Stimulated activated CD8-positive, alpha-beta memory T cell treated with anti-CD3 and anti-CD28 coated beads, Interleukin-4, amount 100 ng/mL, for 4 hours (primary cell): ENCODE measurements at places on chromosomes 2 and 18.
A peak's percentile ranks its signal among the peaks of the same experiment; 100 is the strongest.

DNA sequence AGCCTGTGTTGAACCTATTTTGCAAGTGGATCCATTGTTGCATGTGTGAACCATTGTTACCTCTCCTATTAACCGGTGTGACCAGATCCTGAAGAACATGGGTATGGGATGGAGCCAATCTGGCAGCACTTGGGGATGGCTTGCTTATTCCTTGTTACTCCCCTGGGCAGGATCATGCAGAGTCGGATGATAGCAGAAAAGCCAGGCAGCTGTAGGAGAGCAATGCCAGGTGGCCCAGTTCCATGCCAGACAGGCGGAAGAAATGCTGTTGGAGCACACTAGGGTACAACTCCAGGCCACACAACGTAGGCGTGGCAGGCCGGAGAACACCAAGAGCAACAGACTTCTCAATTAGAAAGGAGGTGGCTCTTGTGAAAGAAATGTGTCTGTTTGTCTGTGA lies 16.3 kb upstream of the MYO1B start:
- DNase-seq = no peak

GRCh38 chr2:169479257-169480078 lies at the start of gene BBS5:
Gene BBS5 (plus strand): TSS chr2:169479494. CDS start chr2:169479554, 60 bp downstream.
- peak; percentile 21 for DNase-seq

GRCh38 chr2:114661971-114662939 lies 219.8 kb downstream of the DPP10 start:
- no peak for DNase-seq

- DNase-seq = no peak
Observed at GRCh38 chr2:172106108-172106961, 3.6 kb upstream of the DLX2 start.

GRCh38 chr2:188319838-188320237 lies 28.2 kb downstream of the GULP1 start:
- DNase-seq = no peak

GRCh38 chr2:113092864-113093612 lies 25.3 kb downstream of the IL1F10 start:
- no peak for DNase-seq

DNA sequence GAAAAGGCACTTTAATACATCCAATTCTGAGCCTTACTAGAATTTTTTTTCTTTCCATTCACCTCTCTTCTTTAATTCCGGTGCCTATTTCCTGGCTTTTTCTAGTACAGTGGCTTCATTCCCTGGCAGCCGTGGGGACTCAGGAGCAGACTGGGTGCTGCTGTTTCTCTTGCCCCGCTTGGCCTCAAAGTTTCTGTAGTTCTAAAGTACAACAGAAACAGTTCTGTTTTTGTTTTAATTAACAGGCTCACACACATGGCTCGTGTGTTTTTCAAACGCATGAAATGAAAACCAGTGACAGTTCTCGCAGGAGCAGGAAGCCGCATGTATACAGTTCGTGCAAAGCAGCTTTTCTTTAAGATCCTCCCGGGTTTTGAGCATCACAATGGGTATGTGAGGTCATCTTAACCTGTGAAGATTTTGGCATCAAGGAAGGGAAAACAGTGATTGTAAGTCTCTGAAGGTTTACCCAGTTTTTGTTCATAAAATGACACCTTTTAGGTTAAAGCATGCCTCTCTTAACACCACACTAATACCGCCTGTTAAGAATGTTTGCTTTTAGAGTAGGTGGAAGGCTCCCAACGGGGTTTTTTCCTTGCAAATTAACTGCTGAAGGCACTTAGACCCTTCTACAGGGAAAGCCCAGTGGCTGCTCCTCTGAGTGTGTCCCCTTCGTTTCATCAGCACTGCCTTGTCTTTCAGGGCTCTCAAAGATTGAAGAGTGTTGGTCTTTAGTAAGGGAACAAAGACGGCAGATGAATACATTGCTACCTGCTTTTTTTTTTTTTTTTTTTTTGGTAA lies 5.8 kb downstream of the FZD7 start:
- DNase-seq = no peak

GRCh38 chr18:20971886-20972267 lies 139.7 kb downstream of the ROCK1 start:
- no peak for DNase-seq

DNA sequence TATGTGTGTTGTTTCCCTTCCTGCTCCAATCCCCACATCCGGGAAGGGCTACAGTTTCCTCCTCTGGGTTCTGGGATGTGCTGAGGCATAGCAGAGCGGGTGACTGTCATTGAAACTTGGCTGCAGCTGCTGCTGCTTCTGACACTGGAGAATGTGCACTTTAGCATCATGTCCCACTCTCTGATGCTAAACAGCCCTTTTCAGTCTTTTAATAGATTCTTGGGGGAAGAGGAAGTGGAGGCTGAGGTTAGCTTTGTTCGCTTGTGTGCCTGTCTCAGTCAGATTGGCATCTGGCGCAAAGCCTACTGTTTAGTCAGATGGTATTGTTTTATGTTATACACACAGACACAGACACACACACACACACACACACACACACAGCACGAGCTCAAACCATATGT lies 136.5 kb upstream of the RND3 start:
- DNase-seq = no peak

DNA sequence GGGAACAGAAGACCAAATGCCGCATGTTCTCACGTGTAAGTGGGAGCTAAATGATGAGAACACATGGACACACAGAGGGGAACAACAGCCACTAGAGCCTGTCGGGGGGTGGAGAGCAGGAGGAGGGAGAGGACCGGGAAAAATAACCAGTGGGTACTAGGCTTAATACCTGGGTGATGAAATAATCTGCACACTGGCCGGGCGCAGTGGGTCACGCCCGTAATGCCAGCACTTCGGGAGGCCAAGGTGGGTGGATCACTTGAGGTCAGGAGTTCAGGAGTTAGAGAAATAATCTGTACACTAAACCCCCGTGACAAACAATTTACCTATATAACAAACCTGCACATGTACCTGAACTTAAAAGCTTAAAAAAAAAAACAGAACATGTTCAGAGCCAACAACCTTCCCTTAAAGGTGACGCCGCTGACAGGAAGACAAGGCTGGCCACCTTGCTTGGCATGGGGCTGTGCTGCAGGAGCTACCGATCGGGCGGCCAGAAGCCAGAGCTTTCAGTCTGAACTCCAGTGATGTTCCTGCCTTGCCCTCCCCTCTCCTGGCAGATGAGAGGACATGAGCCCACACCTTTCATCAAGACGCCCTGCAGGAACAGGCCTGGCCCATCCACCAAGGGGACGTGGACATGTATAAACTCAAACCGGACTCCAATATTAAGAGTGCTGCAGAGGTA lies 11.2 kb downstream of the SLC66A2 start:
- DNase-seq = no peak

DNA sequence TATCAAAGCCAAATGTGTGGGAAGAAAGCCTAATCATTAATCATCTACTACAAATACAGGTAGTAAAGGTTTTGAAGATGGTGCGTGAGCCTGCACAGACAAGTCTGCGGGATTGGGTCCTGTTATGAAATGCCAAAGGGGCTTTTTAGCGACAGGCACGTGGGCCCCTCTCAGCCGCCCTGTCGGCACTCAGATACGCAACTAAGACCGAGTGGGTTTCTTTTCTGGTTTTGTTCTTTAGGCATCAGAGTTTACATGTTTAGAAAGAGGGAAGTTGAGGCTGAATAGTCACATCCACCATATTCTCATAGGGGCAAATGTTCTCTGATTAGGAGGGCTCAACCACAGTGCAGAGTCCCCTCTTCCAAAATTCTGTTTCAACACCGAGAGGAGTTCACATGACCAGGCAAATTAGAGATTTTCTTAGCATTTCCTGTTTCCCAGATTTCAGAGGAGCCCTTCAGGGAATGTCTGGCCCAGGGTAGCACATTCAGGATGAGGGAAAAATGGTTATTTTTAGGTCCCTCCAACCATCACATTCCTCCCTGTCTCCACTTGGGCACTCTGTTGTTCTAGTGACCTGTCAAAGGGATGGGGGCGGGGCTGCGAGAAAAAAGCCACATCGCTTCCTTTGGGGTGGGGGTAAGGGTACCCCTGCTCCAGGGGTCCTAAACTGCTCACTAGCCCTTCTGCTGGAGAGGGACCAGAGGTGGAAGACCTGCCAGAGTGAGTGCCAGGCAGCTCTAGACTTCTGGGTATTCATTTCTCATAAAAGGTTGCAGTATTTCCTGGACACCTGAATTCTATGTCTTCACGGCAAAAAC lies 159.2 kb downstream of the BCL2 start:
- no peak for DNase-seq

GRCh38 chr18:7329016-7329415 lies 98.1 kb downstream of the LRRC30 start:
- no peak for DNase-seq

- no peak for DNase-seq
Observed at GRCh38 chr2:181198183-181198864, 217.9 kb downstream of the UBE2E3 start.

DNA sequence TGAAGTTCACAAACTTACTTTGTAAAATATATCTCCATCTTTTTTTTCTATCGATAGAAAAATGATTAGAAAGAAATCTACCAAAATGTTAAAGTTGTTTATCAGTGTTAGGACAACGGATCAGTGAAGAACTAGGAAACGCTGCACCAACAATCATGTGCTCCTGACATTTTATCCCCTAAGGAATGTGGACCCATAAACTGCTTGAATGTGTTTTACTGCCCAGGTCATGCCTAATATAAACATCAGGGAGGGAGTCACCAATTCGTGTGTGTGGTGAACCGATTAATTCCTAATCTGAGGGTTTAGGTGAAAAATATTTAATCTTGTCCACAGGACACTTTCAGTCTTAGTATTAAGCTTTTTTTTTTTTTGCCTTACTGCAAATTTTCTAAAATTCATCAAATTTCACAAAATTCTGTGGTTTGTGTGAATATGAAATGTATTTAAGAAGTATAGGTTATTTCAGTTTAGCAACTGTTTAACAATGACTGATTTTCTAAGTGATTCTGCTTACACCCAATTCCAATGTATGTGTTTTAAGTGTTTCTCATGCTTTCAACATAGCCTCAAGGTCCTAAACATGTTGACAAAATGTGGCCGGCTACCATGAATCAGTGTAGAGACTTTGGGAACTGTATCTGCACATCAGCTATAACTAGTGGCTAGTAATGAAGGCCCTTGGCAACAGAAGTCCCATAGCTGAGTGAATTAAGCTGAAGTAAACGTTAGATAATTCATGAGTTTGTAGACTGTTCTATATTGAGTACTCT lies 11.1 kb upstream of the KIDINS220 start:
- DNase-seq = no peak

GRCh38 chr2:230930149-230930780 lies 5.2 kb upstream of the GPR55 start:
- DNase-seq = no peak

- DNase-seq = no peak
Observed at GRCh38 chr18:70194227-70194890, 11.1 kb downstream of the RTTN start.

DNA sequence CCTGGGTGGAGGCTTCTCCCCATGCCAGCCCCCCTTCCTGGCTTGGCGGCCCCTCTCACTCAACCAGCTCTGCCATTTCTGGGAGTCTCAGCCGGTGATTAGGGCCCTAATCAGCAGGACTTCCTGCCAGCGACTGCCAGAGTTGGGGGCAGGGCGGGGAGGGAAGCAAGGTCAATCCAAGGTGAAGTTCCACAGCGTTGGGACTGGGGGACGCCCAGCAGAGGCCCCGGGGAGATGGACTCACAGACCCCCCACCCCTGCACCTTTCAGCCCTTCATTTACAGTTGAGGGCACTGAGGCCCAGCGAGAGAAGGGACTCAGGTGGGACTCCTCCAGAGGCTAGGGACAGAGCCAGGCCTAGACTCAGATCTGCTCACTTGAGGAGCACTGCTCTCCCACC lies 65.3 kb downstream of the TNS1 start:
- DNase-seq = no peak

GRCh38 chr2:165895974-165896373 lies 57.6 kb downstream of the TTC21B start:
- DNase-seq = no peak

DNA sequence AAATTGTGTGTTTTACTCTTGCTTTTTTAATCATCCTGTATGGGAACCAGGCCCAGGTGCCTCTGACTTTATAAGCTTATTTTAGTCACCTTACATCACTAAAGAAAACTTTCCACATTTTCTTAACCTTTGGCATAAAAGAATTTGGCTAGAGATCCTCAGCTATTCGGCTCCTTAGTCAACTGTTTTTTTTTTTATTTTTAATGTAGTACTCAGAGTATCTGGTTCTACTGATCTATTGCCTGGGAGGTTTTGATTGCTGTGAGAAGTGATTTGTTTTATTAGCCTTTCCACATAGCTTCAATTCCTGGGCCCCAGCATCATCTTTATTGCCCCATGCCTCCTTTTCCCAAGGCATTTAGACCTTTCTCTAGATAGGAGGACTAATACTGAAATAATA lies 121.0 kb downstream of the MYO1B start:
- DNase-seq = no peak

DNA sequence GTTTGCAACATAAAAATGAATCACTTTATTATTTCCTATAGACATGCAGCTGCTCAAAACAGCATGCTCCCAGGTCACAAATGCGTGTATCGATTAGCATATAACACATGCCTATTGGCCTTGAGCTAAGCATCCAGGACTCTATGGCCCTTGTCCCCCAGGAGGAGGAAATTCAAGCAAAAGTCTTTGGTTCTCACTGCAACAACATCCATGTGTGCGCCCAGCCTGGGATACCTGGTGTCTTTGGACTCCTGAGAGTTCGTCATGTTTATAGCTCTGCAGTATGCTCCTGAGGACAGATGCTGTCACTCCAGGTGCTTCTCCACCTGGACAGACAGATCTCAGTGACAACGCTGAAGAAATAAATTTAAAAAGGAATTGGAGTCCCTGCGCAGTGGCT lies 284.6 kb downstream of the PHLPP1 start:
- DNase-seq = no peak

DNA sequence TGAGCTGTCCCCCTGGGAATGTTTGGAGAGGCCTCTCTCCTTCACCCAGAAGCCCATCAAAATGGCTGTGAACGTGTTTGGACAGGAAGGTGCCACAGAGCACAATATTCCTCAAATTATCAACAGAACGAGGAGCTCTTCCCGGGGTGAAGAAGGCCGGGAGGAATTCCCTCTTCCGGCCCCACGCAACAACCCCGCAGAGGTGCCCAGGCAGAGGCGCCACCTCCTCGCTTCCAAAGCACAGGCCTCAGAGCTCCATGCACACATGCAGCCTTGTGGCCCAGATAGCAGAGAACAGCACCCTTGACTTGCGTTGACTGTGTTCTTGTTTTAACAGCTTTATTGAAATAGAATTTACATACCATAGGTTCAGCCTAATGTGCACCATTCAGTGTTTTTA lies 152.5 kb upstream of the SALL3 start:
- DNase-seq = no peak

DNA sequence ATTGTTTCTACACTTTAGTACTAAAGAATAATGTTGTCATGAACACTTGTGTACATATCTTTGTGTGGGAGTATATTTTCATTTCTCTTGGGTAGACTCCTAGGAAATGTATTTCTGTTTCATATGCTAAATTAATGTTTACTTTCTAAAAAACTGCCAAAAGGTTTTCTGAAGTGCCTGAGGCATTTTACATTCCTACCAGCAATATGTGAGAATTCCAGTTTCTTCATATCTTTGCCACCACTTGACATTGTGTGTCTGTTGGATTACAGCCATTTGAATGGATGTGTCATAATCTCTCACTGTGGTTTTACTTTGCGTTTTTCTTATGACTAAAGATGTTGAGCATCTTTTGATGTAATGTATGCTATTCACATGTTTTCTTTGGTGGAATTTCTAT lies 428.2 kb upstream of the KCNH7 start:
- DNase-seq = no peak
